Dorsolateral prefrontal cortex (tissue), 122 donors: ENCODE measurements at places on chromosomes 12 and 14.

DNA sequence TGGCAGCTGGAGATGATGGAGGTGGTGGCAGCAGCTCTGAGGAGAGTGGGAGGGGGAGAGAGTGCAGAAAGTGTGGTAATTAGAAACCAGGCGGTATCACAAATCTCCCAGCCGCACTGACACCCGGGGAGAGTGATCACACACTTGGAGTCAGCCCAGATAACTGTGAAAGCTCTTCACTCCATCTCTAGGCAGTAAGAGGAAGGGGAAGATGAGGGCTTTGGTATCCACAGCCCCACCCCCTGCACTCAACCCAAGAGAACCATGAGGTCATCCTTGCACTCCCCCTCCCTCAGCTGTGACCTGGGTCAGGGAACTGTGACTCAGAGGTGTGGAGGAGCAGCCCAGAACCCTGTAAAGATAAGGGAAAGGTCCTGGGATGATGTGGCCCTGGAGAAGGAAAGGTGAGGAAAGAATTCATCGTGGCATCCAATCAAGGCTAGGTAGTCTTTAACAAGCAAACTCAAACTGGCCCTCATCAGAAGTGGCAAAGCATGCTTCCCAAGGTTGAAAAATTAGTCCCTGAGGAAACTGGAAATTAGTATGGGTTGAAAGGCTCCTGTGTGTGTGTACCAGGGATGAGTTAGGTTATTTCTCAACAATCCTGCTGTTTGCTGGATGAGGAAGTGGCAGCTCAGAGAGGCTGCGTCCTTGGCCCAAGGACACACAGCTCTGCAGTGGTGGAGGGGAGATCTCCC is 111.0 kb upstream of the LHX5 start:
- no peak for DNase-seq

DNA sequence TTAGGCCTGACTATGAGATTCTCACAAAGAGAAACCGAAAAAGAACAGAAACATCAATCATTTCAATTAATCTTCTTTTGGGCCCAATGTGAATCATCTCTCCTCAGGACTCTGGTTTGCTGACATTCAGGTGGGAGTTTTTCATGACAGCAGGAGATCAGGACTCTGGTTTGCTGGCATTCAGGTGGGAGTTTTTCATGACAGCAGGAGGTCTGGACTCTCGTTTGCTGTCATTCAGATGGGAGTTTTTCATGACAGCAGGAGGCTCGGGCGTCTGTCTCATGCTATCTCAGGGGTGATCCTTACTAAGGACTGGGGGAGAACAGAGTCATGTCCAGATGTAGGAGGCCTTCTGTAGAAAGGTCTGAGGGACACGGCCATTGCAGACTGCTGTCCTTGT is 40.1 kb upstream of the PARP11 start:
- no peak for DNase-seq

- no peak for DNase-seq
Observed at GRCh38 chr14:95481391-95482022, 34.9 kb downstream of the SYNE3 start.

GRCh38 chr12:76464631-76465166 is 94.9 kb downstream of the OSBPL8 start:
- DNase-seq, result no peak

- no peak for DNase-seq
Observed at GRCh38 chr14:72904840-72905561, 11.1 kb upstream of the DPF3 start.

- DNase-seq, result no peak
Observed at GRCh38 chr14:104107101-104107581, 21.6 kb downstream of the ASPG start.

DNA sequence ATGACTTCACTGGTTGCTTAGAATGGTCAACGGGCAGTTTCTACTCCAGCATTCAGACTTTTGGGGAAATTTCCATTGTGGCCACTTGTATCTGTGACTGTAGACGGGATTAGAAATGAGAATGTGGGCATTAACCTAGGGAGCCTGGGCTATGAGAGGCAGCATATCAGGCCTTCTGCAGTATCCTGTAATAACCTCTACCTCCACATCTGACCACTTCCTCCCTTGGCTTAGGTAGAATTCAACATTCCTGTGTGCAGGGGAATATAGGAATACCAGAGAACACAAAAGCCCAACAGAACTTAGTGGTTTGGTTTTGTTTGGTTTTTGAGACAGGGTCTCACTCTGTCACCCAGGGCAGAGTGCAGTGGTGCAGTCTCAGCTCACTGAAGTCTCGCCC is 76.4 kb upstream of the HOXC13 start:
- DNase-seq, result no peak

DNA sequence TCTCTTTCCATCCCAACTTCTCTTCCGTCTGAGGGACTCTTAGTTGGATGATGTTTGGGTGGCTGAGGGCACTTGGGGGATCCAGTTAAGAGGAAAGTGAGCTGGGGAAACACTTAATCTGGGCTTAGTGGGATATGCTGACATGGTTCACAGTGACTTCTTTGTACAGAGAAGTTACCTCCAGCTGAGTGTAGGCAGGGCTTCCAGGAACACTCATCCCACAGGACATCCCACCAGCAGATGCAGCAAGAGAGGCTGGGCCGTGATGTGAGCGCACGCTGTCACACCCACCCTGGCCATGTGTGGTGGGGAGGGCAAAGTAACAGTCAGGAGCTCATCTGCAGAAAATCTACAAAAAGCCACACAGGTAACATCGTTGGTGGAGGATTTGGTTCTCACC is 832 bp upstream of the CACNA2D4 start:
- DNase-seq, result peak; percentile 2

DNA sequence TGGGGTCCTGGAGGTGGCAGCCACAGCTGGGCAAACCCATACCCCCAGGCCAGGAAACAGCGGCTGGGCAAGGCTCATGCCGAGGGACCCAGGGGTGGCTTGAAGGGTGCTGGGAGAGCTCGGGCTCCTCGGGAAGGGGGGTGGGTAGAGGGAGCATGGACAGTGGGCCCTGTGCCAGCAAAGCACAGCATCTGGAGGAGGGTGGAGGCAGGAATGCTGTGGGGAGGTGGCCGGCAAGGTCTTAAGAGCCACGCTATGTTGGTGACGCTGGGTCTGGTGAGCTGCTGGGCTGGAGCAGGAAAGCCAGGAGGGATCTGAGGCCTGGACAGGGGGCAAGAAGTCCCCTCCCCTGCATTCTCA is 48.2 kb upstream of the DLK1 start:
- DNase-seq, result no peak

GRCh38 chr14:66131111-66131510 is 355.1 kb upstream of the CCDC196 start:
- DNase-seq, result no peak

DNA sequence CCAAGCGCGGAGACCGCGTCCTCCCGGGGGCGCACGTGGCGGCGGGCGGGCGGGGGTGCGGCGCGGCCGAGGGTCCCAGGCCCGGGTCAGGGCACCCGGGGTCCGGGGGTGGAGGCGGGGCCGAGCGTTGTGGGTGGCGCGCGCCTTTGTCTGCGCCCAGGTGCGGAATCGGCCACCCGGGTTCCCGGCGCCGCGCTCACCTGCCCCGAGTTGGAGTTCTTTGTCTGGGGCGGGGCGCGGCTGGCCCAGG is 50.1 kb downstream of the LRCOL1 start:
- no peak for DNase-seq

GRCh38 chr12:13044906-13045299 is 722 bp downstream of the FAM234B start:
- DNase-seq, result no peak

DNA sequence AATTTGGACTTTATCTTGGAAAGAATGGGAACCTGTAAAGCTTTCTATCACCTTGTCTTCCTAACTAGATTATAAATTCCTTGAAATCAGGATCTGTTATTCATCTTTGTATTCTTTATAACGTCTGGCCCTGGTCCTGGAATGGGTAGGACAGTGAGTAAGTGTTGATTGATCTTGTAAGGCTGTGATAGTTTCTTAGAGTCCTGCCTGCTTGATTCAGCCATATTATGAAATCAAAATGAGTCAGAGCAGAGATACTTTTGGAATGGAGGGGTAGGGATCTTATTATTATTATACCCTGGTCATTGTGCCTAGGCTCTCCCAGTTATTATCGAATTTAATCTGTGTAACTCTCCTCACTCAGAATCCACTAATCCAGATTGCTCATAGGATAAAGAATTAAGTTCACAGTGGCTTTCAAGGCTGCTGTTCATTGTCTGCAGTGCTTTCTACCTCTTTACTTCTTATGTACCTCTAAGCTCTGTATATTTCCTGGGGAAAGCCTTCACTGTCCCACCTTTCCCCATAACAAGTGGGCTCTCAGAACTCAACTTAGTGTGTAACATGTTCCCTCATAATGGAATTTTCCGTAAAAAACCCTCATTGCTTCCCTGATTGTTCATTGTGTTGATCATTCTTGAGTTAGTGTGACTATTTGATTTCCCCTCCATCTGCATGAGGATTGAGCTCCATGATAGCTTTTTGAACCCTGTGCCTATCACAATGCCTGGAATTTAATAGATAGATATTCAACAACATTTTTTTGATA is 93.3 kb downstream of the DAAM1 start:
- no peak for DNase-seq

DNA sequence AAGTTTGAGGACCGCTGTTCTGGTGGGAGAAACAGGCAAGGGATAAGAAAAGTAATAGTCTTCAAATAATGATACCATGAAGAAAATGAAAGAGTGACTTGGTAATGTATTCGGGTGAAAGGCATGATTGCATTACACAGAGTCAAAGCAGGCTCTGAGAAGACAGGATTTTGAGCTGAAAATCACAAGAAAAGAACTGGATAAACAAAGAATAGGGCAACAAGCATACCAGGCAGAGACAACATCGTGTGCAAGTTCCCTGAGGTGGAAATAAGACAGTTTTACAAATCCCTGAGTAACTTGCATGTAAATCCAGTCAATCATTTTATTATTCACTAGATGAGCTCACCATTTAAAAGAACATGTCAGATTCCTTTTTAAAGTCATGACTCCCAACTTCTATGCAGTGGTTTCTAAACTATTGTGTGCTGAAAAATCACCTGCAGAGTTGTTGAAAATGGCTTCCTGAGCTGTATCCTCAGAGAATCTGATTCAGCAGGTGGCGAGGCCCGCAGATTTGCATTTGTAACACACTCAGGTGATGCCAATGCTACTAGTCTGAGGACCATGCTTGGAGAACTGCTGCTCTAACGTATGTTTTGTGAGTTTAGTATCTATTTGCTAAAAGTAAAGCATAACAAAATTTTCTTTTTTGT is 133.0 kb upstream of the ABCD2 start:
- no peak for DNase-seq

DNA sequence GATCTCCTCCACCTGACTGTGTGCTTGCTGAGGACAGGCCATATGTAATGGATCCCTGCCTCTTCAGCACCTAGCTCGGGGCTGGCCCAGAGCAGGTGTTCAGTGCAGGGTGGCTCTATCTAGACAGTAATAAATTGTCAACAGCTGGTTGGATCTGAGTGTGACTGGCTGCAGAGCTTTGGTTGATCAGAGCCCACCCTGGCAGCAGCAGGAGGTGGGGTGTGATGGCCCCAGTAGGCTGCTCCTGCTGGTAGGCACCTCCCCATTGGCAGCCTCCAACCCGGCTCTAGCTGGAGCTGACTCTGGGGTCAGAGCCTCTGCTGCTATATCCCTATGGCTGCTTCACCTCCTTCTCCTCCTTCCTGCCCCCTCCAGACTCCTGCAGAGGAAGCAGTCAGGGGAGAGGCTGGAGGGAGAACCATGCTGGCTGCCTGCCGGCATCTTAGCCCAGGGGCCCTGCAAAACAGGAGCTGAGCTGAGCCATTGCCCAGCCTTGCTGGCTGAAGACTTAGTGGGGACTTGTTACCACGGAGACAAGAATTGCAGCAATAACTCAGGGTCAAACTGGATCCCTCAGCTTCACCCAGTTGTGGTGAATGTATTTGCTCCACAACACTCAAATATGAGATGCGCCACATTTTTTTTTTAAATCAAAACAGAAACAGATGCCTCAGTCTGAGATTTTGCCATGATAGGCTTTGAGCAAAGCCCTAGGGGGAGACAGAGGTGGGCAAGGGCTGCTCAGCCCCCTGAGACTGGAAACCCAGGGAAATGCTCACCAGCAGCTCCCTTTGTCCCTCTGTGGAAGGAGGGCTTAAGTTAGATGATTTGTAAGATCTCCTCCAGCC is 22.2 kb downstream of the TMEM63C start:
- no peak for DNase-seq

DNA sequence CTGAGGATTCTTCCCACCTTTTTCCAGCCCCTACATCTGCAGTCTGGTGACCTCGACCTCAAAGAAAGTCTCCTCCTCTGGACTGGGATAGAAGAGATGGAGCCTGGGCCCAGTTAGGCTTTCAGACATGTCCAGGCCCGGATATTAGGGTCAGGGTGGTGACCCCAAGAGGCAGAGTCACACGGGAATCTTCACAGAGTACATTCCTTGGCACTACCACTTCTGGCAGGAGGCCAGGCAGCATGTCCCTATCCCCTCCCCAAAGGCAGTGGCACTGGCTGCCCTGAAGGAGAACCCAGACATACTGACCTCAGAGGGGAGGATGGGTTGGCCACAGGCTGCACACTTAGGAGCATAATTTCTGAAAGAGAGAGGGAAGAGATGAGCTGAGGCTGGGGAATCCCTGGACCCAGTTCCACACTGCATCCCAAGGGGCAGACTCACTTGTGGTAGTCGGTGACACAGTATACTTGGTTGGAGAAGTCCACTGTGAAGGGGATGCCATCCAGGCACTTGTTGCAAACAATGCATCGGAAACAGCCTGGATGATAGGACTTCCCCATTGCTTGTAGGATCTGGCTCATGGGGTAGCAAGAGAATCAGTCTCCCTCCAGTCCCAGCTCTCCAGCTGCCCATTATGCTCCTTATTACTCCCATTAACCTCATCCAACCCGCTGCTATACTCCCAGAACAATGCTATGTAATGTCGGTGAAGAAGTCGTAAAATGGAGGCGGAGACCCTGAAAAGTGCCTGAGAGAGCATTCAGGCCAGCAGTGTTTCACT is 7.6 kb downstream of the AJUBA start:
- DNase-seq, result no peak

GRCh38 chr12:63348556-63348955 is 197.6 kb upstream of the AVPR1A start:
- DNase-seq, result no peak

DNA sequence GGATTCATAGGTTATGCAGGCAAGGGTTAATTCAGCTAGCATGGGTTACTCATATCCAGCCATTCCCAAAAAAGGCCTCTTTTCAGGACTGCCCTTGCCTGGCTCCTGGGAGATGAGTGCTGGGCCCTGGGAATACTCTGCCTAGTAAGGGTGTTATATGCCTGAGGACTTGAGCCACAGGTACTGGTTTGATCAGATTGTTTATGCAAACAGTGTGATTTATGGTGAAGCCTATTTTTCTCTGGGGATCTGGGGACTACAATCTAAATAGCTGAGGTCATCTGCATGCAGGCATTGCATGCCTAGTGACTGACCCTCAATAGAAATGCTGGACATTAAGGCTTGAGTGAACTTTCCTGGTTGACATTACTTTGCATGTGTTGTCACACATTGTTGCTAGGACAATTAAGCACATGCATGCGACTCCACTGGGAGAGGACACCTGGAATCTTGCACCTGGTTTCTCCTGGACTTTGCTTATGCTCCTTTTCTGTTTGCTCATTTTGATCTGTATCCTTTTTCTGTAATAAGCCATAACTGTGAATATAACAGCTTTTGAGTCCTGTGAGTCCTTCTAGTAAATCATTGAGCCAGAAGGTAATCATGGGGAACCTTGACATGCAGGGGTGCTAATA is 73.0 kb downstream of the RAD51B start:
- DNase-seq, result no peak

- DNase-seq, result peak; percentile 35
Observed at GRCh38 chr12:128820723-128821432, 2.9 kb downstream of the SLC15A4 start.
